ENCODE measurements at places on chromosomes 2 and 18.

- DNase-seq = no peak
These were observed 108.4 kb downstream of the MRO start for GRCh38 chr18:50711386-50711785.

GRCh38 chr18:62898359-62898758 lies 183.0 kb downstream of the PHLPP1 start:
- no peak for DNase-seq

DNA sequence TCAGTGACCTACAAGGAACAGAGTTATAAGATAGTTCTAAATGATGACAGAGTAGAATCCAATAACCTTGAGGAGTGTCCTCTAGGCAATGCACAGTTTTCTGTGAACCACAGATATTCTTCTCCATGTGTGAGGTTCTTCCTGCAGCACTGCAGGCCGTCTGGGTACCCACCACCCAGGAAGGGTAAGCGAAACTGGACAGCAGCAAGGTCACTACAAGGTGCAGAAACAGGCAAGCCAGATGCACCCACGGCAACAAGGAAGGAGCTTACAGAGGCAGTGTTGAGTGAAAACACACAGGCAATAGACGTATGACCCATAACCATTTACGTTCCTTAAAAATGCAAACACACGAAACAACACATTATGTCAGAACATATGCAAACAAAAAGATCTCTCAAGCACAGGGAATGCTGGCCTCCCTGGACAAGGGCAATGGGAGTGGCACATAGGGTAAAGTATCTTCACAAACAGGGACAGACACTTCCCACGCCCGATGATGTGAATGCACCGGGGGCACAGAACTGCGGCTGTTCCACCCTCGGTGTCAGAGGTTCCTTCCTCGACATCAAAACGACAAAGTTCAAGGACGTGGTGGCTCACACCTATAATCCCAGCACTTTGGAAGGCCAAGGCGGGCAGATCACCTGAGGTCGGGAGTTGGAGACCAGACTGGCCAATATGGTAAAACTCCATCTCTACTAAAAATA lies 84.1 kb downstream of the NDUFA10 start:
- no peak for DNase-seq

DNA sequence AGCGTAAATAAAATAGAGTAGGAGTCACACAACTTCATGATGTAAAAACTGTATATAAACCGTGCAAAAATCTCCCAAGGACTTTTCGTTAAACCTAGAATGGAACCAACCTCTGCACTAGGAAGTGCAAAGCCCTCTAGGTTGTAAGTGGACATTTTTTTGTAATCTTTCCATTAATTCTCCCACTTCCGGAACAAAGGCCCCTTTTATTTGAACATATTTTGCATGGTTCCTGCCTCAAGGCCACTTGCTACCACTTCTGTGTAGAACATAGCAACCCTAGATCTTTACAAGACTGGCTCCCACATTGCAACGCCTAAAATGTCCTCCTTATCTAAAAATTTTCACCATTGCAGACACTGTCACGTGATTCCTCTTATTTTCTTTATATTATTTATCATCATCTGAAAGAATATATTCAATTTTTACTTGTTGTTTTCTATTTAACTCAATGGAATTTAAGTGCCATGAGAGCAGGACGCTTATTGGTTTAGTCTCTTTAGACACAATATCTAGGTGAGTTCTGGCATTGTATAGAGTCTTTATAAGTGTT lies 249.6 kb upstream of the TMEFF2 start:
- DNase-seq = no peak

Data from activated CD8-positive, alpha-beta memory T cell treated with anti-CD3 and anti-CD28 coated beads for 1 hour (primary cell).